ENCODE measurements at places on chromosomes 13 and 19.
A peak's percentile ranks its signal among the peaks of the same experiment; 100 is the strongest.

DNA sequence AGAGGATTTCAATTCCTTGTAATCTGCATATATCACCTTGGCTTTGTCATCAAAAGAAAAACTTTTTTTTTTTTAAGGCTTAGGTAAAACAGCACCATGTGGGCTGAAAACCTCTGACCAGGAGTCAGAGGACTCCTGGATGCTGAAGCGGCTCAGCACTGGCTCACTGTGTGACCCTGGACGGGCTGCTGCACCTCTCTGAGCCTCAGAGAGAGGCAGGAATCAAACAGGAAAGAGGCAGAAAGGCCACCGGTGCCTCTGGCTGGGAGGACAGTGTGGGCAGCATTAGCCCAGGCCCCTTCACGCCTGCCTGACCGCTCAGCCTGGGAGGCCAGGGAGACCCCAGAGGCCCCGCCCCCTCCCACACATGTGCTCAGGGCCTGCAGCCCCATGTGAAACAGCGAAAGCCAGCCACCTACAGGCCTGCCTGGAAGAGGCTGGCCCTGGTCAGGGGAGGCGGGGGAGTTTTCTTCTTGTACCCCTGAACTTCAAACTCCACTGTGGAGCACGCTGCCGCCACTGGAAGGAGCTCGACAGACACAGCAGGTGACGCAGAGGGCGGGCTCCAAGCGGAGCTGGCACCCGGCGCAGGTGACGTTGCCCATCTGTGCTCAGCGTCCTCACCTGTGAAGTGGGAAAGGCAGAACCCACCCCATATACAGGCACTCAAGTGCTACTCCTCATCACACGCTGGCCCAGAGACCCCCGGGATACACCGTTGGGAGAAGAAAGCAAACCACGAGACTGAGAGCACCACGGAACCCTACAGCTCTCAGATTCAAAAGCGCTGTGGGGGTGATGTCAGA, 39.7 kb downstream of the MLLT1 start:
- no peak for DNase-seq

GRCh38 chr13:102922184-102922583, 76.4 kb downstream of the ERCC5 start:
- DNase-seq, result no peak

DNA sequence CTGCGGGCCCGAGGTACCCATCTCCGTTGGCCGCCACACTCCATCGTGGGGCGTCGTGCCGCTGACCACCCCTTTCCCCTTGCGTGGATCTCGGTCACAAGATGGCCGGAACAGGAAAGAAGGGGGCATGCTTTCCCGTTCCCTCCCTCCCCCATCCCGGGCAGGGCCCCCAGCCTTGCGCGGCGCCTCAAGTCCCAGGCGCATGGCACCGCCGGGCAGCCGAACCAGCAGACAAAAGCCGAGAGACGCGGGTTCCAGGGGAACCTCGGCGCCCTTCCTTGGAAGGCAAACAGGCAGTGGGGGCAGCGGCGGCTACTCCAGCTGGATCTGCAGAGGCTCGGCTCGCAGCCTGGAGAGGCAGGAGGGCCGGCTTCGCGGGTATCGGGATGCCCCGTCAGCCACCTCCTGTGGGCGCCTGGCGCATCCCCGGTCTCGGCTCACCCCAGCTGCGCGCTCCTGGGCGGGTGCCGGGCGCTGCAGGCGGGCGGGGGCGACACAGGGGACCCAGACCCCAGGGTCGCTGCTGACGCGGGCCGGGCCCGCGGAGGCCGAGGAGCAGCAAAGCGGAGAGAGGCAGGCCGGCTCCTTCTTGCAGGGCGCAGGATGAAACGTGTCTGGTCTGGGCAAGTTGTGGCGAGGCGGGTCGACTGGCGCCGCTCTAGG, 439 bp downstream of the DZIP1 start:
- DNase-seq, result no peak

DNA sequence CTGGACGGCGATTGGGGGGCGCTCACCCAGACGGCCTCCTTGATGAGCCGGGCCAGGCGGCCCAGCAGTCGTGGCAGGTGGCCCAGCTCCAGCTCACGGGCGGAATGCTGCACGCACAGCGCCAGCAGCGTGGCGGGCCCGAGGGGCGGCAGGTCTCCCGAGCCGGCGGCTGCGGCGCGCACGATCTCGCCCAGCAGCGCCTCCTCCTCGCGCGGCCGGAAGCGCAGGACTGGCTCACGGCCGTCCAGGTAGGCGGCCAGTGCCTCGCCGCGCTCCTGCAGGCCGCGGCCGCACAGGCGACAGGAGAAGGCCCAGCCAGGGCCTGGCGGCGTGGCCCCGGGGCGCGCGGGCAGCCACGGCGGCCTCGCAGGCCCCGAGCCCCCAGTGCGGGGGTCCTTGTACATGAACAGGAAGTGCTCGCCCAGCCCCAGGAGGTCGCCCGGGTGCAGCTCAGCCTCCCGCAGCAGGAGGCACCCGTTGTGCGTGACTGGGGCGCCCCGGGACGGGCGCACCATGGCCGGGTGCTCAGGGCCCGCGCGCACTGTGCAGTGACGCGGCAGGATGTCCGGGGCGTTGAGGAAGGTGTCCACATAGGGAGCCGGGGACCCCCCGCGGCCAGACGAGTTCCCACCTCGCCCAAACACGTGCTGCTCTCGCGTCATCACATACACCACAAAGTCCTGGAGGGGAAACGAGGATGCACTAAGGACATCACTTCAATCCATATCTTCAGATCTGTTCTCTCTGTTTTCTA, 9.6 kb upstream of the MAMSTR start:
- DNase-seq, result no peak

- DNase-seq, result no peak
These were observed 186.2 kb downstream of the TEX29 start for GRCh38 chr13:111506621-111507020.

DNA sequence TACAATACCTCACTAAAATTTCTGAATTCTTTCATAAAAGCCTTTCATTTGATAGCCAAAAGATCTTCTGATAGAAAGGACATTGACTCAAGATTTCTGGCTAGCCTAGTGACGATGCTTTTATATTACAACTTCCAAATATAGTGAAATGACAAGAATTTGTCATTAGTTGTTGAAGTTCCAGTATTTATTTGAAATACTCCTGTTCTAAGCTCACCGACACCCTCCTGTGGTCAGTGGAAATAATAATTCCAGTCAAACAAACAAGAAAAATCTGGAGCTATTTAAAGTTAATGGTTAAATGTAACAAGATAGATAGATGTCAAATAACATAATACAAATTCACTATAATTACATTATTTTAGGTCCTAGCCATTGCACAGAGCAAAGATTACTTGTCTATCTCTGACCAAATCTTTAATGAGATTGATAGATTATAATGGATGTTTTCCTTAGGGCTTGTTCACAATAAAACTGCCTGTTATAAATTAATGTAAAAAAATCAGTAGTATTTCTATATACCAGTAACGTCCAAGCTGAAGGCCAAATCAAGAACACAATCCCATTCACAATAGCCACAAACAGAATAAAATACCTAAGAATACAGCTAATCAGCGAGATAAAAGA, 195.5 kb downstream of the RGCC start:
- DNase-seq, result peak; percentile 29

GRCh38 chr13:60066226-60066625, 97.5 kb downstream of the DIAPH3 start:
- no peak for DNase-seq

- no peak for DNase-seq
These were observed 1.0 kb upstream of the TYROBP start for GRCh38 chr19:35908973-35909683.

DNA sequence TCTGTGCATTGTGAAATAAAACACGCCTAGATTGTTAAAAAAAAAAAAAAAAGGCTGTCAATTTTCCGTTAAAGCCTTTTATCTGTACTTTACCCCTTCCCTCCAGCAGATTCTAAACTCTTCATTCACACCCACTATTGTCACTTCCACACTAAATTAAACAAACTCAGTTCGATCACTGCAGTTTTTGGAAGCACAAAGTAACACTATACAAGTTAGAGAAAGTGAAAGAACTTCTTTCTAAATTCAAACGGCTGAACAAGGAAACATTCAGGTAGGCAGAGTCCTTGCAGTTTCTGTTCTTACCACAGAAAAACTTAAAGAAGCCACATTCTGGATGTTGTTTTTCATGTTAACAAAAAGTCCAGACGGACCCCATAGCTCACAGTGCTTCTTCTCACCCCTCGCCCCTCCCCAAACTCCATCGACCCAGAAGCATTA, 27.5 kb upstream of the UBE2L5 start:
- DNase-seq, result no peak

DNA sequence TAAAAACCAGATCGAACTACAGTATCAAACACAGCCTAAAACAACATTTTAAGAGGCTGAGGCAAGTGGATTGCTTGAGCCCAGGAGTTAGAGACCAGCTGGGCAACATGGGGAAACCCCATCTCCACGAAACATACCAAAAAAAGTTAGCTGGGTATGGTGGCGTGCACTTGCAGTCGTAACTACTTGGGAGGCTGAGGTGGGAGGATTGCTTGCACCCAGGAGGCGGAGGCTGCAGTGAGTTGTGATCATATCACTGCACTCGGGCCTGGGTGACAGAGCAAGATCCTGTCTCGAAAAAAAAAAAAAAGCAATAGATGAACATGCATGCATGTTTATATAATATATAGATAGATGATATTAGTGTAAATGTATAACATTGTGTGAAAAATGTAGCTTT, 5.2 kb upstream of the MRPS31 start:
- no peak for DNase-seq

GRCh38 chr13:51758691-51759090, 45.3 kb downstream of the DHRS12 start:
- no peak for DNase-seq

DNA sequence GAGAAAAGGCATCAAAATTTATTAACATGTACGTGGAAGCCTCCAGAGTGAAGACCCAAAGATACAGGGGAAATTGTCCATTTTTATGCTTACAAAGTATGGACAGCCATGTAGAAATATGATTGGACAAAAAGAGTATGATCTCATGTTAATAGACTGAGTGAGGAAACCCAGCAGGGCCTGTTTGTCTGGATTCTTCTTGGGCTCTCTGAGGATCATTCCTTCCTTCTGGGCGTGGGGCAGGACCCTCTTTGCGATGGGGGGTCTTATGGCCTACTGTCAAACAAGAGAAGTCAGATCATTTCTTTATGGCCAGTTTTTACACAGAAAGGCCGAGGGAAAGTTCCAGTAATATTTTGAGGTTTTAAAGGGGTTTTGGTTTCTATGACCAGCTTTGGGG, 110.8 kb downstream of the ESD start:
- no peak for DNase-seq

DNA sequence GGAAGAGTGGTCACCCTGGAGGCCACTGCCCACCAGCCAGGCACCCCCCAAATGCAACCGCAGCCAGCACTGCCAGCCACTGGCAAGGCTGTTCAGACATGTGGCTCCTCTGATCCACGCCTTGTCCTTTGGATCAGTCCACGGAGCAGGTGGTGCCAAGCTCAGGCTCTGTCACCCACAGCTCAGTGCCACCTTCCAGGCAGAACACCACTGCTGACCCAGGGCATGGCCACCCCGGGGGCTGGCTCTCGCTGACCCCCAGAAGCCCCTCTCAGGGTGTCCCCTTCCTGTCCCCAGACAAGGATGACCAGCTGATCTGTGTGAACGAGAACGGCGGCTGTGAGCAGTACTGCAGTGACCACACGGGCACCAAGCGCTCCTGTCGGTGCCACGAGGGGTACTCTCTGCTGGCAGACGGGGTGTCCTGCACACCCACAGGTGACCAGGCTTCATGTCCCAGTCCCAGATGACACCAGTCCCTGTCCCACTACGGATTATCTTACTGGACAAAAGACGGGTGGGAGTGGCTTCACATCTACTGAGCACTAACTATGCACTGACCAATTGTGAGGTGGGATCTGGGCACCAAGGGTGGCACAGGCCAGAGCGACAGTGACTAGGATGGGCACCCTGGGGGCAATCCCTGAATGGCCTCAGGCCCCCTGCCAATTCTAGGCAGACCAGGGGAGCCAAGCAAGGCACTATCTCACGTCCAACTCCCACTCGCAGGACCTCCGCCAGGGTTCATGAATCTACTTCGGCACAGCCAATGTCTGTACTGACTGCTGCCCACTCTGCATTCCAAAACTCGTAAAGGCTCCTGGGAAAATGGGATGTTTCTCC, 7.0 kb upstream of the F10 start:
- DNase-seq, result no peak

DNA sequence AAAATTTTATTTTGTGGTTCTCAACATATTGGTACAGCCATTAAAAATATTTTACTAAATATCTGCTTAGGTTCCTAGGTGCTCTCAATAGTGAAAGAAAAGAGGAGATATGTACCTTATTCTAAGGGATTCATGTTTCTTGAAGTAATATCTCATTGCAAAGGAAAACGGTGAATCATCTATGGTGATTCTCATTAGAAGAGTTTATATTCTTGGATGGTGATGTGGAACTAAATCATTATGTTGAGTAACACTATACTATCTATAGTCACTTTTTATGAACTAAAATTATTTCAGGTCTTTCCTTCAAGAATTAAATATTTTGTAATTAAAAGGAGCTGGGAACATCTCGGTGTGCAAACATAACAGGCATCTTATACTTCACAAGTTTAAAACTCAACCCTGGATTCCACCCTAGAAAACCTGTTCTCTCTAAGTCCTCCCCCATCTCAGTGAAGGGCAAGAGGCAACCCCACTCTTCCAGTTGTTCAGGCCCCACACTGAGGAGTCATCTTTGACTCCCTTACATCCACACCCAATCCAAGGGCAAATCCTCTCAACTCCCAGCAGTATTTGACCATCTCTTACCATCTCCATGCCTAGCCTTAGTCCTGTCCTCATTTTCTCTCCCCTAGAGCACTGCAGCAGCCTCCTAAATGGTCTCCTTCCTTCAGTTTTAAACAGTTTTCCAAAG, 140.1 kb downstream of the RGCC start:
- no peak for DNase-seq

- DNase-seq, result no peak
These were observed 5.7 kb upstream of the LGALS14 start for GRCh38 chr19:39698535-39698934.

Data from RCC 7860 (cell line).